ENCODE measurements at places on chromosomes 5 and 9.

- DNase-seq: no peak
Observed at GRCh38 chr5:38381361-38381760, 123.0 kb downstream of the EGFLAM start.

DNA sequence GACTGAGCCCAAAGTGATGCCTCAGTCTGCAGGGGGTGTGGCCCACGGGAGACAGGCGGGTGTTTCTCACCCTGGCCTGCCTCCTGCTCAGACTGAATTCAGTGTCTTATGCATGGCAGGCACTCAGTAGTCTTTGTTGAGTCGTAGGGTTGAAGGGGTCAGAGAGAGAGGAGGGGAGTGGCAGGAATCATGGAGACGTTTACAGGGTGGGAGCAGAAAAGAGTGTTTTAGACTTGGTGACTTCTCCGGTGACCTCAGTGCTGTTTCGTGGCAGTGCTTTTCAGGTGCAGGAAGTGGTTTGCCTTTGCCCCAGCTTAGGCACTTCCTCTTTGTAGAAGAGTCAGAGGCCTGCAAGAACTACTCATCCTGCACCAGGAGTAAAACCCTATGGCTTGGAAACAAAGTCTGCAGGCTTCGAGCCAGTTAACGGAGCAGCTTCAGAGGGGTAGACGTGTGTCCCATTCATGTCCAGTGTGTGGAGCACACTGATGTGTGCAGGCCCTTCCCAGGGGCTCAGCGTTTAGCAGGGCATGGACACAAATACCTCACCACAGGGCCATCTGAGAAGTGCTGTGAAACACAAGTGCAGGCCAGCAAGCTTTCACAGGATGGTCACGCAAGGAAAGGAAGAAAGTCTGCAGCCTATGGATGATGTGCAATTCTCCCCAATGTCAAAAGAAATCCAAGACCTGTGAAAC lies 24.5 kb upstream of the SEMA4D start:
- no peak for DNase-seq

GRCh38 chr5:40616781-40617180 lies 62.9 kb upstream of the PTGER4 start:
- DNase-seq: no peak

GRCh38 chr9:72551306-72551705 lies 29.9 kb downstream of the TMC1 start:
- no peak for DNase-seq

GRCh38 chr5:171388816-171389168 lies 1.1 kb downstream of the NPM1 start:
- peak; percentile 19 for DNase-seq

- no peak for DNase-seq
Observed at GRCh38 chr5:43138512-43138893, 17.8 kb downstream of the ZNF131 start.

- no peak for DNase-seq
Observed at GRCh38 chr9:27645161-27645840, 72.0 kb upstream of the C9orf72 start.

DNA sequence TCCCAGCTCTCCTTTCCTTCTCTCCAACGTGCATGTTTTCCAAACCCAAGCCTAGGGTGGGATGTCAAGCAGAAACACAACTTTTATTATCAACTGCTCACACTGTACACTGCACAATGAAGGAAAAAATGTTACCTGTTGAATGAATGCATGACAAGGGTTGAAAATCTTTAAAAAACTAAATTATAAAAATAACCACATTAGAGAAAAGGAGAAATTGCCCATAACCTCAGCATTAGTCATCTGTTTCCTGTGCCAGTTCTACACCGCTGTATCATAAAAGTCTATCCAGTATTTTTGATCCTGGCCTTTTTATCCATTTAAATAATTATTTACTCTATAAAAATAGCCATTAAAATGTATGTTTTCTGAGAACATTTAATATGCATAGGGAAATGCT lies 101.1 kb downstream of the APBA1 start:
- DNase-seq: no peak

DNA sequence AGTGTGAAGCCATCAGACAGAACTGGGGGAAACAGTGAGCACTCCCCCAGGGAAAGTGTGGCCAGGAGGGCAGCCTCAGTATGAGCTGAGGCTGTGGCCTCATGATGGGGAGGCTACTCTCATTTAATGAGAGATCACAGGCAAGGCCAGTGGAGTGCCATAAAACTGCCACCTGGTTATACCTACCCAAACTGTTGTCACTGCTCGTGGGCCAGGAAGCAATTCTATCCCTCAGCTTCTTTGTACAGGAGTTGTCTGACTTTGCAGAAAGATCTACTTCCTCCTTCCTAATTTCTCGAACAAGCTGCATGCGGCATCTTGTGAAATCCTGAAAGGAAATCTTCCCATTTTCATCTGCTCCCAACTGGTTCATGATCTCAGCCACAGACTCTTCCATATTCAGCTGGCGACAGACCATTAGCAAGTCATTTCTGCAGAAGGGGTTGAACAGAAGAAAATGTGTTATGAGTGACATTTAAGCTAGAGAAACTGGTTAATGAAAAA lies 50.0 kb downstream of the TSSK1B start:
- DNase-seq: no peak

DNA sequence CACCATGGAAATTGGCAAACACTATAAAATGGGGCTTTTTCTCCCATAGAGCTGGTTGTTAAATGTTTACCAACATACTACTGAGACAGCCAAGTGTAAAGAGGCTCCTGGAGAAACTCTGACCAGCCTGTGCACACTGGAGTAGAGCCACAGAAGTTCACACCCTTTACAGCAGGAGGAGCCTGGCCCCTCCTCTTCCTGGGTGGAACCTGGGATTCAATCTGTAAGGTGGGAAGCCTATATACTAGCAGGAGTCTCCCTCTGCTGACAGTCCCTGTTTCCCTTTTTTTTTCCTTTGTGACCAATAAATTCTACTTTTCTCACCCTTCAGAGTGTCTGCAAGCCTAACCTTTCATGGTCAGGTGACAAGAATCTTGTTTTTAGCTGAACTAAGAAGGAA lies 10.4 kb upstream of the SLC30A5 start:
- peak; percentile 15 for DNase-seq

- DNase-seq: no peak
Observed at GRCh38 chr9:135901826-135902225, 5.5 kb downstream of the CAMSAP1 start.

DNA sequence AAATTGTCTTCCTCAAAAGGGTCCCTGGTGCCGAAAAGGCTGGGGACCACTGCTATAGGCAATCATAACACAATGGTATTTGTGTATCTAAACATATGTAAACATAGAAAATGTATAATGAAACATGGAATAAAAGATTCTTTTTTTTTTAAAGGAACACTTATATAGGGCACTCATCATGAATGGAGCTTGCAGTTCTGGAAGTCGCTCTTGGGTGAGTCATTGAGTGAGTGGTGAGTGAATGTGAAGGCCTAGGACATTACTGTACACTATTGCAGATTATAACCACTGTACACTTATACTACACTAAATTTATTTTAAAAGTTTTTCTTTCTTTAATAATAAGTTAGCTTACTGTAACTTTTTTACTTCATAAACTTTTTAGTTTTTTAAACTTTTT lies 176.4 kb downstream of the ARRDC3 start:
- no peak for DNase-seq

DNA sequence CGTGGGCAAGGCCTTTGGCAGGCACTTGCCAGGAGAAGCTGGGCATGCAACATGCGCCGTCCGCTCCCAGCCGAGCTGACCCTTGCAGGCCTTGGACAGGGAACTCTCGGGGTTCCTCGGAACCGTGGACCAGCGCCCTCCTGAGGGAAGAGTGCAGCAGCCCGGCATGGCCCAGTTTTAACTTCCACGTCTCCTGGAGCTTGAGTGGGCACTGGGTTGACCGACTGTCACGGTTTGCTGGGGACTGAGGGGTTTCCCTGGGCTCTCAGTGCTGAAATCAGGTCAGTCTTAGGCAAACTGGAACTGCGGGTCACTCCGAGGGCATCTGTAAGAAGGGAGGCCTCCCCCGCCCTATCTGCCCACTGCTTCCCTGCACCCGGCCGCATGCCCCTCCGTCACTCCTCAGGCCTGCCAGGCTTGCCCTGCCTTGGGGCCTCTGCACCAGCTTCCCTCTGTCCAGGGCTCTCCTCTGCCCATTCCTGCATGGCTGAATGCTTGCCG lies 87.0 kb upstream of the PHYKPL start:
- DNase-seq: no peak

GRCh38 chr5:88691230-88691582 lies 191.8 kb downstream of the MEF2C start:
- DNase-seq: no peak

GRCh38 chr5:148972974-148973374 lies 89.9 kb downstream of the SH3TC2 start:
- DNase-seq: no peak

GRCh38 chr5:62001640-62002039 lies 304.4 kb upstream of the KIF2A start:
- DNase-seq: no peak

- no peak for DNase-seq
Observed at GRCh38 chr5:74392711-74393351, 247.7 kb downstream of the ENC1 start.

- DNase-seq: no peak
Observed at GRCh38 chr5:37170856-37171255, 78.3 kb downstream of the CPLANE1 start.

DNA sequence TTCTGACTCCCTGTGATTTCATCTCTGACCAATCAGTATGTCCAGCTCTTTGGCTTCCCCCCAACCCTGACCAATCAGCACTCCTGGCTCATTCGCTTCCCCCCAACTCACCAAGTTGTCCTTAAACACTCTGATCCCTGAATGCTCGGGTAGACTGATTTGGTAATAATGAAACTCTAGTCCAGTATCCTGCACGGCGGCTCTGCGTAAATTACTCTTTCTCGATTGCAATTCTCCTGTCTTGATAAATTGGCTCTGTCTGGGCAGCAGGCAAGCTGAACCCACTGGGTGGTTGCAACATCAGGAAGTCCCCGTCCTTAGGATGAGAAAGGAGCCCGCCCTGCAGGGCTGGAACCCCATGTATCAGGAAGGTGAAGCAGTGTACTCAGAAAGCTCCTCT lies 10.4 kb downstream of the FCN2 start:
- DNase-seq: no peak

DNA sequence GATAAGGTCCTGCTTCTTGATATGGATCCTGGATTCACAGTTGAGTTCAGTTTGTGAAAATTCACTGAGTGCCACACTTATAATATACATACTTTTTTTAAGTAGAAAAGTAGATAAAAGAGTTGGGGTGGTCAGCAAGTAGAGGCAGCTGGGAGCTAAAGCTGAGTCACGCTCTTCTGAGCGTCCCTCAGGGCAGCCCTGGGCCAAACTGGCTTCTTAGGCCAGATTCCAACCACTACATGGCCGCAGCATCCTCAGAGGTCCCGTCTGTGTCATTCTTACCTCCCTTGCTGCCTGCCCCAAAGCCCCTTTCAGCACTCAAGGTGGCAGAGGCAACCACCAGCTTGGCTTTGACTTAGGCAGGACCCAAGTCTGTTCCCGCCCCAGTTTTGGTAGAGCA lies 123.3 kb upstream of the TBC1D2 start:
- DNase-seq: no peak

- DNase-seq: no peak
Observed at GRCh38 chr5:178422400-178422775, 167.8 kb downstream of the COL23A1 start.

- DNase-seq: peak; percentile 54
Observed at GRCh38 chr9:124477648-124478285, 27.5 kb downstream of the ADGRD2 start.

- DNase-seq: no peak
Observed at GRCh38 chr9:25700430-25700829, 22.2 kb upstream of the TUSC1 start.

- DNase-seq: no peak
Observed at GRCh38 chr5:147485814-147486213, 24.1 kb downstream of the DPYSL3 start.

- peak; percentile 6 for DNase-seq
Observed at GRCh38 chr9:114006931-114007691, 71.0 kb downstream of the AMBP start.

- no peak for DNase-seq
Observed at GRCh38 chr5:133489632-133490031, 122.7 kb downstream of the FSTL4 start.

- no peak for DNase-seq
Observed at GRCh38 chr9:124500796-124501611, 6.2 kb downstream of the NR5A1 start.

DNA sequence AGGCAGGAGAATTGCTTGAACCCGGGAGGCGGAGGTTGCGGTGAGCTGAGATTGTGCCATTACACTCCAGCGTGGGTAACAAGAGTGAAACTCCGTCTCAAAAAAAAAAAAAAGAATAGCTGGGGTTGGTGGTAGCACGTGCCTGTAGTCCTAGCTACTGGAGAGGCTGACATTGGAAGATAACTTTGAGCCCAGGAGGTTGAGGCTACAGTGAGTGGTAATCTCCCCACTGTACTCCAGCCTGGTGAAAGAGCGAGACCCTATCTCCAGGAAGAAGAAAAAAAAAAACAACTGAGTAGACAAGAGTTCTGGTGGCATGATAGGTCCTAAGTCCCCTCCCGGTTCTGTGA lies 26.3 kb downstream of the GOLGA2 start:
- DNase-seq: no peak

DNA sequence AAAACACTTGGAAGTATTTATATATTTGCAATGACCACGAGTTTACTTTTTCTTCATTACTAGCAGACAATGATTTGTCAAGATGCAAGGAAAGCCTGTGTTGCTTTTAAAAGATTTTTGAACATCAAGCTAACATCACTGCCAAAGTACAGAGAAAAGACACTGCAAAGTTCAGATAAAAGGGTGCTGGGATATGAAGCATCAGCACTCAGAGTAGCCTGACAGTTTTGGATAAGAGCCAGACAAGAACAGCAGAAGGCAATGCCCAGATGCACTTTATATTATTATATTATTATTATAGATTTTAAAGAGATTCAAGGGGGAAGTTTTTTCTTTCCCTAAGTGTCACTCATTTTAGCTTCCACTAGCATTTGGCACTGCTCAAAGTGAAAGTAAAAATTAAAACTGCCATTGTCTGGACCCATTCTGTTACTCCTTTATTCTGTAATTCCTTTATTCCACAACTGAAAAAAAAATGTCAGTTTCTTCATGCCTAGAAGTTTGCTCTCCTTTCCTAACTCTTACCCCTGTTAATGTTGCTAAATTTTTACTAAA lies 240.6 kb downstream of the EFNA5 start:
- no peak for DNase-seq

- DNase-seq: no peak
Observed at GRCh38 chr9:107989099-107989498, 499.5 kb upstream of the KLF4 start.

GRCh38 chr5:141373673-141374317 lies at the start of gene PCDHGA6:
PCDHGA6 (plus strand) TSS chr5:141373891; CDS start chr5:141374084, 193 bp downstream.
- DNase-seq: no peak
